ENCODE measurements at places on chromosomes 3 and 15.

DNA sequence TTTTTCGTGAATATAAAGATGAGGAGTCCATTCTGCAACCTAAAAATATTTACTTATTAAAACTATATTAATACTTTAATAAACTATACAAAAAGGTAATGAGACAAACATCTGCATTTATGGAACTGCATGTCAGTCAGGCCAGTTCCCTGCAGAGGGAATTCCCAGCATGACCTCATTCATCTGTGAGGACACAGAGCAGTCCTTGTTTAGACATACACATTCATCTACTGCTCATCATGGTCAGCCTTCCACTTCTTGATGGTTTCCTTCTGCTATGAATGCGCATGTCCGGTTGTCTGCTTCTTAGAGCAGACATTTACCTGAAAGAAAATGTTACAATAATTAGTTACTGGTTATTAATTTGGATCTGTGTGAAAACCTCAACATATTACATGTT, 3.3 kb upstream of the ACTR8 start:
- no peak for DNase-seq

DNA sequence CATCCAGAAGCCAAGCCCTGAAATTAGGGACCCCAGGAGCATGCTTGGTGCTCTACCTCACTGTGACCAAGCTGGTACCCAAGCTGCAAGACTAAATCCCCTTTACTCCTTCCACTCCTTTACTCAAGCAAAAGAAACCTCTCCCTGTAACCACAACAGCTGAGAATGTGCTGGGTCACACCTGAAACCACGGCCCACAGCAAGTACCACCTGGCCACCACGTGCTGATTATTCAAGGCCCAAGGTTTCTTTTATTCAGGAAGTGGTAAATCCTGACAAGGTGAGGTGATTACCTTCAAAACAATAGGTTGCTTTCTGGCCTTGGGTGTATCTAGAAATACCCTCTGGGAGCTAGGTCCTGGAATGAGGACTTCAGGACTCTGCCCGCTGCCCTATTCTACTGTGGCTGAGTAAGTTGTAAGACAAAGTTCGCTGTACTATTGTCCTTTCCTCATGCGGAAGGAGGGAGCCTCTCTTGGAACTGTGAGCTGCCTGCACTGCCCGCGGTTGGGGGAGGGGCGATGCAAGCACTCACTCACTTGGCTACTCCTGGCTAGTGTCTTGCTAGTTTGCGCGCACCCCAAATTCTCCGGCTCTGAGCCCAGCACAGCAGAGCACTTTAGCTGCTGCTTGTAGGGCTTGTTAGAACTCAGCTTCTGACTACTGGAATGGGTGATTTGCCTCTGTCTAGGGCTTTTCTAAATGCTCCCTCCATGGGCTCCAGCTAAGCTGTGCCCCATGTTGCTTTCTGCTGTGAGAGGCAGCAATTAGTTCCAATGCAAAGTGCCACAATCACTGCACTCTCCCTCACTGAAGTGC, 487.1 kb upstream of the CNTN3 start:
- no peak for DNase-seq

- peak; percentile 22 for DNase-seq
These were observed 10.7 kb upstream of the SLC15A2 start for GRCh38 chr3:121883507-121883906.

GRCh38 chr3:120344349-120344748, 4.8 kb downstream of the LRRC58 start:
- no peak for DNase-seq

- DNase-seq: no peak
These were observed 2.1 kb upstream of the TNK2 start for GRCh38 chr3:195910499-195910845.

DNA sequence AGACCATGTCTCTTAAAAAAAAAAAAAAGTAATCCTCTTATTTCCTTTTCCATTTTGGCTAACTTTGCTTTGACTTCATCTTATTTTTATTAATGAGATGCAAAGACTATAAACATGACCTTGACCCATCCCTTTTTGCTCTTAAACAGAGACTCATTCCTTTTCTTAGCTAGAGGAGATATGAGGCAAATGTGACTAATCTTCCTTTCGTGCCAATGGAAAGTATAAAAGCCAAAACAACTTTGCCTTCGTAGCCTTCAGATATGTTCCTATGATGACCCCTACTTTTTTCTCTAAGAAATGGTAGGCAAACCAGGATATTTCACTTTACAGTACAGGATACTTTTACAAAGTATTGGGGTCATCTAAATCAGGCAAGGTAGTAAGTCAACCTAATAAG, 36.9 kb upstream of the GOLGB1 start:
- DNase-seq: no peak

DNA sequence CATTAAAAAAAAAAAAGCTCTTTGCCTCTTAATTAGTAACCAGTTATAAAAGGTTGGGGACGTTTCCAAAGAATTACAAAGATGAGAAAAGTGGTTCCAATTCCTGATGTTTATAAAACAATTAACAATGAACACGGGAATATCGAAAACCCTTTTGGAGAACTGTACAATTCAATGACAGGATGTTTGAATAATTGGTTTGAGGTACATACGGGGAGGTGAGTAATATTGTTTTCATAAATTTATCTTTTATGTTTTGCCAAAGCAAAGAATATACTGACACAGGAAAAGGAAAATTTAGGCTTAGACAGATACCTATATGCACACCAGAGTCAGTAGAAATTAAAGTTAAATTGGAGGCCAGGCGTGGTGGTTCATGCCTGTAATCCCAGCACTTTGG, 94.6 kb upstream of the LMOD3 start:
- no peak for DNase-seq

GRCh38 chr15:80208758-80209734, 43.0 kb downstream of the CTXND1 start:
- no peak for DNase-seq

DNA sequence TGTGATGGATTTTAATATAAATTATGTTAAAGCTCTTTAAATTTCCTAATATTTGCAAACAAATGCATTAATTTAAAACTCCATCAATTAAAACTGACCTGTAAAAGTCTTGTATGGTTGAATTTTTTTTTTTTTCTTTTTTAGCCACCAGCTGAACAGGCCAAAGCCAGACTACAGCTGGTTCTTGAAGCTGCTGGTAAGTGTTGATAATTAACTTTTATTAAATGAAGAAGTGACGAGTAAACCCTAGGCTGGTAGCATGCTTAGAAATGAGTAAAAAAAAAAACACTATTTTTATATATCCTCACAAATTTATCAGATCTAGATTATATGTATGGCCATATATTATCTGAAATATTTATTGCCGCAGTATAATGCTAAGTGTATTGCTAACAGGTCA, 216.3 kb upstream of the MLF1 start:
- no peak for DNase-seq

- no peak for DNase-seq
These were observed 165.0 kb downstream of the ABHD5 start for GRCh38 chr3:43855674-43856299.

DNA sequence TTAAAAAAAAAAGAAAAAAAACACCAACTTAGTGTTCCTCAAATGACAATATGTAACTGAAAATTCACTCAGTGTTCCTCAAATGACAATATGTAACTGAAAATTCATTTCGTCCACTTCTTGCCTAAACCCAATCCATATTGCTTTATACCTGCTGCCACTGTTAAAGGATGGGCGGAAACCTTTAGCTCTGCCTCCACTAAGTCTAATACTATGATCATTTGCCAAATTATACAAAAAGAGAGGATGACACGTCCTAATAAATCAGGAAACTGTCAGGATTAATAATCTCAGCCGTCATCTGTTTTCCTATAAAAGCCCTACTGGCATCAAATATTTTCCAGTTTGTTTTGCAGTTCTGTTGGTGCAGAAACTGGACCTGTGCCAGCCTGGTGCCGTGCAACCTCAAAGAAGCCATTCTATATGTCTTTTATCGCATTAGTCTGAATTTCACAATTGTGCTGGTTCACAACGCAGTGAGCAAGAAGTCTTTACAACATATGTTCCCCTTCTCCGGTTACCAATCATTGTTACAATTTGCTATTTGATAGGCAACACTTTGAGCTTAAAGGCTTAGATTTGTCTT, 160.4 kb upstream of the KCNH8 start:
- DNase-seq: no peak

- DNase-seq: no peak
These were observed 37.2 kb upstream of the FHIT start for GRCh38 chr3:61288446-61288845.

DNA sequence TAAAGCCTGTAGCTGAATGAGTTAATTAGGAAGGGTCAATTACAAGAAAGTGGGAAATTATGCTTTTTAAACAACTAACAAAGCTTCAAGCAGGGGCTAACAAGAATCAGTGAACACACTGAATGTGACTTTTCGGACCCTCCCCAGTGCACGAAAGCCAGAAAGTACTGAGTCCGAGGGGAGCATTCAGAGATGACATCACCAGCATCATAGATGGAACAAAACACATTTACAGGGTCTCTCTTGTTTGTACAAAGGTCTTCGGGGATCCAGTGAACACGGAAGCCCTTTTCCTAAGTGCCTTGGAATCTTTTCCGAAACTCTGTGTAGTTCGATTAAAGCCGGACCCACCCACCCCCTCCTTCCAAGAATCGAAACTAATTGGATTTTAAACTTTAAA, 829 bp downstream of the DCP1A start:
- no peak for DNase-seq

DNA sequence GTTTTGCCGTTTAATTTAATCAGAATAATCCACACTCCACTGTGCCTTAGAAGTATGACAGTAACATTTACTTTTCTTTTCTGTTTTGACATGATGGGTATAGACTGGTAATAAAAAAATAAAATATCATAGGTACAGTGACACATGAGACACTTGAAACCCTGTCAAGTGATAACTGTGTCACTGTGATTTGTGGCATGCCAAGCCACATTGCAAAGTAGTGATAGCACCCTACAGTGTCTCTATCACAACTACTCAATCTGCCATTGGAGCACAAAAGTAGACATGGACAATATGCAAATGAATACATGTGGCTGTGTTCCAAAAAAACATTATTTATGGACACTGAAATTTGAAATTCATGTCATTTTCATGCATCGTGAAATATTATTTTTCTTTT, 22.5 kb downstream of the GATM start:
- DNase-seq: no peak

- DNase-seq: no peak
These were observed 71.5 kb upstream of the TNIK start for GRCh38 chr3:171531716-171532115.

GRCh38 chr3:128619146-128619890, 31.3 kb downstream of the RPN1 start:
- no peak for DNase-seq

GRCh38 chr3:42302924-42303634, 37.1 kb upstream of the CCK start:
- no peak for DNase-seq

DNA sequence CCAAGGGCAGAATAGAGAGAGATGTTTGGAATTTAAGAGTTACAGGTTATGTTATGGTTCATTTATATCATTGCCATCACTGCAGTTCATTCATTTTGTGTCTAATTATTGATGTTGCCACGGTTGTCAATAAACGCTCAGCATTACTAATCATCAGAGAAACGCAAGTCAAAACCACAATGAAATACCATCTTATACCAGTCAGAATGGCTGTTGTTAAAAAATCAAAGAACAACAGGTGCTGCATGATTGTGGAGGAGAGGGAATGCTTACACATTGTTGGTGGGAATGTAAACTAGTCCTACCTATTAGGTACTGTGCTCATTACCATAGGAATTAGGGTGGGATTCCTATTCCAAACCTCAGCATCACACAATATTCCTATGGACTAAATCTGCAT, 350.5 kb downstream of the TIGIT start:
- DNase-seq: no peak

- no peak for DNase-seq
These were observed 301.2 kb upstream of the ARHGEF26 start for GRCh38 chr3:153820035-153820434.

- DNase-seq: no peak
These were observed 58.6 kb downstream of the SOX2 start for GRCh38 chr3:181770296-181770695.

GRCh38 chr3:124412644-124413043, 317.6 kb upstream of the UMPS start:
- DNase-seq: no peak

- DNase-seq: no peak
These were observed 68.8 kb downstream of the ANXA2 start for GRCh38 chr15:60328852-60329443.

GRCh38 chr3:15399970-15400369, 27.4 kb downstream of the METTL6 start:
- DNase-seq: no peak

DNA sequence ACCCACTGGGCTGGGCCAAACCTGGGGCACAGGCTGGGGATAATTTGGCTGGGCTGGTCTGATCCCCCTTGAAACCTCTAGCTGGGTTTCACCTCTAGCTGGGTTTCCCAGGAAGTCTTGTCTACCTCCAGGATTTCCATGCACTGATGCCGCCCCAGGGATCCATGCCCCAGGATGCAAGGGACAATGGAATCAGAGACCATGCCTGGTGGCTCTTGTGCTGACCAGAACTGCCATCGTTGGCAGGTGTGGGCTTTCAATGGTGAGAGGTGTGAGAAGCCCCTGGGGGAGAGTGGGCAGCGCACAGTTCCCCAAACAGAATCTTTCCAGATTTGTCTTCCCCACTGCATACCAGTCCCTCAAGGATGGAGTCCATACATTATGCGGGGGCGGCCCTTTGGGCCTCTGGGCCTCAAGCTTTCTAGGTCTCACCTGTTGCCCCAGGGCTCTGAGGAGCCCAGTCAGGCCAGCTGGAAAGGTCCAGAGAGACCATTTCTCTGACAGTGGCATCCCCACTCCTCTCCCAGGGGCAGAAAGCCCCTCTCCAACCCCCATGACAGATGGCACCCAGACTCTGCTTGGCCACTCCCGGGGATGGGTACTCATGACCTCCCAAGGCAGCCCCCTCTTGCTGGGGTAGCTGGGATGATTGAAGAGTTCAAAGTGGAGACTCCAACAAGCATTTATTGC, 35.4 kb downstream of the EPHB3 start:
- DNase-seq: no peak

DNA sequence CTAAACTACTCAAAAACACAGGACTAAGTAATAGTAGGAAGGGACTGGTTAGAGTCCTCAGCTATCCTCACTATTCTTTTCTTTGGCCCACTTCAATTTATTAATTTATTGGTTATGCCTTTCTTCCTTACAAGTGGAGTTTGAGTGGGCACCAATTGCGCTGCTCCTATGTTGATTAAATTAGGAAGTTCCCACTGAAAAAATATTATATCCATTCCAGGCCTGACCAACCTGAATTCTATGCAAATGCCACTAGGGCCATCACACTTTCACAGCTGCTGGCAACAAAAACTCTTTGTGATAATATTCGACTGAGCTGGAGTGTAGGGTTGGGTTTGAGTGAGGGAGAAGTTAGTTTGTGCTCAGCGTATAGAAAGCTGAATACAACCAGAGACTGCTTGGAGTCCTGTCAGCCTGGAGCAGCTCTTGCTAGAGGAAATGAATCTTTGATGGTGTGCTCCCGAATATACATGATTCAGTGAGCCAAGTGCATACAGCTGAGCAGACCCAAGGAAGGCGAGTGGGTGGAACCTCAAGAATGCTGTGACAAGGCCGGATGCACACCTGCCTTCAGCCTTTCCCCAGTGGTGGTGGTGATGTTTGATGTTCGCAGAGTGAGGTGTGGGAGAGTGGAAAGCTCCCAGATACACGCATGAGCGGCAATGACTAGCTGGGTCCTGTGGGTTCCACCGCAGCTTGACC, 1.5 kb downstream of the ARHGEF3 start:
- no peak for DNase-seq

- peak; percentile 49 for DNase-seq
These were observed 229.0 kb downstream of the ITPR1 start for GRCh38 chr3:4722103-4722502.

All from HuH-7.5 (cell line).